Kidney capillary endothelial cell (primary cell): ENCODE measurements at places on chromosomes 2 and 18.
A peak's percentile ranks its signal among the peaks of the same experiment; 100 is the strongest.

- no peak for DNase-seq
Measured at GRCh38 chr2:133415210-133415876, 152.9 kb downstream of the NCKAP5 start.

DNA sequence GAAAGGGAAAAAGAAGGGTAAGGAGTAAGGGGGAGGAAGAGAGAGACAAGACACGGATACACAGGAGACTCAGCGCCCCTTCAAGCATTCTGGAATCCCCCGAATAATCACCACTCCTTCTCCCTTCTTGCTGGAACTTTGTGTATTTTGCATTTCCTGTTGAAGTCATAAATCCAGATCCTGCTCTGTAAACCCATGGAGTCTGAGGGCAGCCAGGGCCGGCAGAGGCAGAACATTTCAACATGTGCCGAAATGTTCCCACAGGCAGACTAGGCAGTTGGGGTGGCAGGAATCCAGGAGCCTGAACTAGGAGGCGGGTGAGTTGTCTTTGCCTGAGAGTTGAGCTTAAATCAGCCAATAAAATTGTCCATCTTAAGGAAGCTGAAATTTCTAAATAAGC, 193.1 kb downstream of the SH3RF3 start:
- peak; percentile 35 for DNase-seq

- DNase-seq = no peak
Measured at GRCh38 chr2:238528953-238529781, 102.4 kb downstream of the ASB1 start.

GRCh38 chr2:217617616-217618022, 385.2 kb downstream of the TNS1 start:
- DNase-seq = no peak

DNA sequence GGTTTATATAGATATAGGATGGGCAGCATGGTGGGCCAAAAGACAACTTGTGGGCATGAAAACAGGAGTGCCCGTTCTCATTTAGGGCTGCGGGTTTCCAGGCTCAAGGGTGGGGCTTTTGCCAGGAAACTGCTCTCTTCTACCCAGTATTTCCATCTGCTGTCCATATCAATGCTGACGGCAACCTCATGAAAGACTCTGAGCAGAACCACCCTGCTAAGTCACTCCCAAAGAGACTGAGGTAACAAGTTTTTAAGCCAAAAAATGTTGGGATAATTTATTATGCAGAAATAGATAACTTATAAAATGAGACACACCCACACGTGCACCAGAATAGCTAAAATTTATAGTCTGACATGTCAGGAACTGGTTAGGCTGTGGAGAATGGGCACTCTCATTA, 36.1 kb upstream of the MPPE1 start:
- DNase-seq = no peak

- no peak for DNase-seq
Measured at GRCh38 chr2:37364351-37364750, 19.9 kb downstream of the QPCT start.

DNA sequence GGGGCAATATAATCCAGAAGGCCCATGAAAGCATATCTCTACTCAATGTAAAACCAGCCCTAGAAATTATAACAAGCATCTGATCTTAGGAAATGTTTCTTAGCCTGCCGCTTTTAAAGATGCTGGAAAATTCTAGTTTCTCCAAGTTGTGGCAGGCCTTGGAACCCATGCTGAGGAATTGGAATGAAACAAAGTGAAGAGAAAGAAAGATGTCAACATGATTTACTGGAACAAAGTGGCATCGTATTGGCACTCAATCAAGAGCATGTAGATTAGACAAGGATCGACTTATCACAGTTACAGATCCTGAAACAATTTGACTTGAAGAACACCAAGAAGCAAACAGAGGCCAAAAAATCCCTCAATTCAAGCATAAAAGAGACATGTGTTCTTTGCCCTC, 28.7 kb downstream of the CNTNAP5 start:
- no peak for DNase-seq

DNA sequence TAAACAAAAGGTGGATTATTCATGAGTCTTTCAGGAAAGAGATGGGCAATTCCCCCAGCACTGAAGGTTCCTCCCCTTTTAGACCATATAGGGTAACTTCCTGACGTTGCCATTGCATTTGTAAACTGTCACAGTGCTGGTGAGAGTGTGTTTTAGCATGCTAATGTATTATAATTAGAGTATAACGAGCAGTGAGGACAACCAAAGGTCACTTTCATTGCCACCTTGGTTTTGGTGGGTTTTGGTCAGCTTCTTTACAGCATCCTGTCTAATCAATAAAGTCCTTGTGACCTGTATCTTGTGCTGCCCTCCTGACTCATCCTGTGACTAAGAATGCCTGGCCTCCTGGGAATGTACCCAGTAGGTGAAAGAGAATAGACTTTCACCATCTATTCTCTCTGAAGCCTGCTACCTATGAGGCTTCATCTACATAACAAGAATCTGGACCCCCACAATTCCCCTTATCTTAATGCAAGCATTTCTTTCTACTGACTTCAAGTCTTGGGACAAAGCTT, 148.7 kb downstream of the CABLES1 start:
- DNase-seq = no peak

- no peak for DNase-seq
Measured at GRCh38 chr2:145116834-145117725, 597.2 kb upstream of the ZEB2 start.

DNA sequence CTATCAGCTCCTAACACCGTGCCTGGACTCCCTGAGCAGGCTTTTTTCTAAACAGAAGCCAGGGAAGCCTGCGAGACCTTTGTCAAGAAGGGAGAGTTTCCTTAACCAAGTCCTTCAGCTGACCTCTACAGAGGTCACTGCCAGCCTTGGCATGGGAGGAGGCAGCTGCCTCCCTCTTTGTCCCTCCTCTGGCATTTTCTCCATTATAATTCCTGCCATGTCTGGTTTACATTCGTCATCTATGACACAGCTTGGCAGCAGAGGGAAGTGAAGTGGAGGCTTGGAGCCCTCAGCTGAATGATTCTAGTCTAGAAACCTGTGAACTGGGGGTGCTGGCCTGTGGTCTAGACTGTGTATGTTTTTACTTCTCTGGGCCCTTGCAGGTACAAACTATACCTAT, 22.5 kb downstream of the LIPG start:
- DNase-seq = no peak

- DNase-seq = no peak
Measured at GRCh38 chr18:25167612-25168410, 184.2 kb downstream of the ZNF521 start.

DNA sequence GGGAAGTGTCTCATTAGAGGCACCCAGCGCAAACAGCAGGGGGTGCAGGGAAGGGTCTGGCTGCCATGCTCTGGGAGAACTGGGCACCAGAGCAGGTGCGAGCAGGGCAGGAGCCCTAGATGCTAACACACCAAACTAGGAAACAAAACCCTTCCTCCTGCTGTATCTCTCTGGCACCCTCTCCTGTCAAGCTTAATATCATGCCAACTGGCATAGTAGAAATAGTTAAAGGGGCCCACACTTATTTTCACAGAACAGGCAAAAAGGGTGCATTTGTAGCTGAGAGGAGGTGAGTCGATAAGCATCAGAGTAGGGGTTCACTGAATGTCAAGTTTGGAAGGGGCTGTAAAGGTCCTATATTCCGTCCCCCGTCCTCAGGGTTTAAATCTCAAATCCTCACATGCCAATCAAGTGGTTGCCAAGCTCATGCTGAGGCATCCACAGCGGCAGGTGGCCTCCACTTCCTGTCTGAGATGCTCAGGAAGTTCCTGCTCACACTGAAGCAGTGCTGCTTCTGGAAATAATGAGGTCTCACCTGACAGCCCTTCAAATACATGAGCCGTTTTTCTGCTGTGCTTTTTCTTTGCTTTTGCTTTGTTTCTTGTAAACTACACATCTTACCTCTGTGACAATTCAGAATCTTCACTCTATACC, 14.9 kb upstream of the ACKR3 start:
- DNase-seq = no peak

DNA sequence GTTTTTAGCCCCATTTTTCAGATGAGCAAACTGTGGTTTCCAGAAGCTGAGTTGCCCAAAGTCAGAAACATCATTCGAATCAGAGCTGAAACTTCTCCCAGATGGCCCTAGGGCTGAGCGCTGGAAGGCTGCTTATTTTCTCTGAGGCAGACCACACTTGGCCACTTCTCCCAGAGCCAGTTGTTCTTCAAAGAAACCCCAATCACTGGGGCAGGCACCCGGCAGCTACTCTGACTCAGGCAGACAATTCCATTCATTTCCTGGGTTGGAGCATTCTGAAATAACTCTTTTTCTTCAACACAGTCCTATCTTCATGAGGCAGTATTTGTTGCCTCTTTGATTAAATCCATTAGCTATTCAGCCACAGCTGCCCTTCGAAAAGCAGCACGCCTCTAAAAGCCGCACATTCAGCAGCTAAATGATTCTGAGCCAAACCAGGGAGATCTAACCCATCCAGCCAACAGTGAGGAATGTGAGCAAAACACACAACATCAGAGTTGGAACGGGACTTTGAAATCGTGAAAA, 40.9 kb downstream of the LRATD1 start:
- no peak for DNase-seq

GRCh38 chr2:240234503-240234951, 94.1 kb upstream of the OTOS start:
- DNase-seq = no peak

- DNase-seq = no peak
Measured at GRCh38 chr18:36595046-36595817, 233.6 kb downstream of the TPGS2 start.

GRCh38 chr18:36403896-36404820, 106.6 kb downstream of the FHOD3 start:
- DNase-seq = no peak

- DNase-seq = no peak
Measured at GRCh38 chr2:133193544-133194361, 374.5 kb downstream of the NCKAP5 start.

DNA sequence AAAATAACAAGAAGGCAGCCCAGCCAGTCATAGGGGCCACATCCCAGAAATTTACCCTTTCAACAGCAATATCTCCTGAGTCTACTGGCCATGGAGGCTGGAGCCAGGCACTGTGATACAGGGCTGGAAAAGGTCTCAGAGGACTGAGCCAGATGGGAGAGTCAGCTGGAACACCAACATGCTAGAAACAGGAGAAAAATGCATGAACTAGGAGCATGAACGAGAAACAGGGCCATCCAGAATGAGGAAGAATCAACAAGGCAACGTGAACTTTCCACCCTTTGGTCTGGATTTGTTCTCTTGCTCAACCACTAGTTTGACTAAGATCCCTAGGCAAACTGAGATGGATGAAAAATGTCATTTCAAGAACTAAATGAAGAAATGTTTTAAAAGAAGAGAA, 13.1 kb downstream of the PID1 start:
- no peak for DNase-seq

GRCh38 chr2:36762764-36763490, 66.4 kb downstream of the VIT start:
- no peak for DNase-seq

DNA sequence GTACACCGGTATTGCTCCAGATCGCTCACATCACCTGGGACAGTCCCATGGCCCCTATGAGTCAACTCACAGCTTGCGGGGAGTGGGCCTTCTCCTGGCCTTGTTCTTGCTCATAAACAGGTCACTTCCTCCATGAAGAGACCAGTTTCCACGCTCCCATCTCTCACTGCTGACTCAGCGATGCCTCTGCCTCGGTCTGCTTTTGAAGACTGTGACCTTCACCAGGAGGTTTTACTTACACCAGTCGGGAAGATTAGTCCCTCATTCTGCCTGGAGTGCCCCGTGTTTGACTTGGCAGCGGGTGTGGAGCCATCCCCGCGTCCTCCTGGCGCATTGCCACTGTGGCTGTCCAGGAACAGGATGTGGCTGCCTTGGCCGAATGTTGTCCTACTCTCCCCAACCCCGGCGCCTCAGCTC, 159.8 kb downstream of the RHBDD1 start:
- peak; percentile 60 for DNase-seq

DNA sequence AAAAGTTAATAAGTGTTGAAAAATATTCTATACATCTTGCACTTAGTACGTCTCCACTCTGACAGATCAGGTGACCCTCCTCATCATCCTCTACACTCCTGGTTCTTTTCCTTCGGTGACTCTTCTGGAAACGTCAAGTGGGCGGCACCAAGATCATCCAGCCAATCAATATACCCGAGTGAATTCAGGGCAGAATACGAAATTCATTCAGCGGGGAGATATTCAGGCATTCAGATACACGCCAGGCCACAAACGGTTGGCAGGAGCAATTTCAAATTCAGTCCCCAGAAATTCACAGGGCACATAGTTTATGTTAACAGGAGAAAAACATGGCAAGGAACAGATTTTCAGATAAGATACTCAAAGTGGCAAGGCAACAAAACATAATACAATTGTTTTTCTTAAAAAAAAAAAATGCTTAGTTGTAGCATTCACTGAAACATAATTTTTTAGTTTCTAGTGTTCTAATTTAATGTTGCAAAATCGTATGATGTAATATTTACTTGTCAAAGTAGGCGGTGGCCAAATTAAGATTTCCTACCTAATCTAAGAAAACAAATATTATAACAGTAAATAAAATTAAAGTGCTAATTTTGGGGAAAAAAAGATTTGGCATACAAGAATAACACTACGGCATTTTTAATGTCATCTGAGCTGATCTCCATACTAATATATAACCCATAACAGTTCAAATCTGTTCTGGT, 4.2 kb downstream of the CLK1 start:
- peak; percentile 33 for DNase-seq
